ENCODE measurements at places on chromosomes 5 and 9. TPM values are rescaled to one million over a fixed set of nuclear protein-coding genes. Genes with fewer than 3 reads are reported as not detected.

DNA sequence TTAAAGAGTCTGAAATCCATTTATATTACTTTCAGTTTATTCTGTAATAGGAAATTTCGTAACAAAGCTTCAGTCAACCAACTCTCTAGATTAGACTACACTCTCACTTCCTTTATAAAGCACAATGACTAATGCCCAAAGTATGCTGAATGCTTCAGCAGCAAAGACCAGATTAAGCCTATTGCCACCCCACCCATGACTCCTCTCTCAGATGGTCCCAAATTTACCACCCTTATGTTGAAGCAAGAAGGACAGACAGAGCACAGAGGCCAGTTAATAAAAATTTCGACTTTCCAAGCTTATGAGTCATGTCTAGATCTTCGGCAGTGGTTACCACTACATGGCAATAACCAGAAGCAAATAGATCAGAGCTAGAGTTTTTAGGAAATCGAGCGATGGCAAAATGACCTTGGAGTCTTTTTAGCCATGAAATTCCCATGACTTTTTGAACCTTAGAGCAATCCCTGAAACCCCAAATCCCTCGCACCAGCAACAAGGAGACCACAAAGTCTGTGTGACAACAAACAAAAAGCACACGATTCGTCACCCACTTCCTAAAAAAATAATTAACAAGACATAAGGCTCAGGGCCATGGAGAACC lies 287.8 kb upstream of the RASA1 start:
- no peaks in the 10 kb centered on the region for H3K27me3 ChIP-seq
- H3K4me3 ChIP-seq = no peak overlapping the region
- no peaks in the 10 kb centered on the region for H3K4me1 ChIP-seq

DNA sequence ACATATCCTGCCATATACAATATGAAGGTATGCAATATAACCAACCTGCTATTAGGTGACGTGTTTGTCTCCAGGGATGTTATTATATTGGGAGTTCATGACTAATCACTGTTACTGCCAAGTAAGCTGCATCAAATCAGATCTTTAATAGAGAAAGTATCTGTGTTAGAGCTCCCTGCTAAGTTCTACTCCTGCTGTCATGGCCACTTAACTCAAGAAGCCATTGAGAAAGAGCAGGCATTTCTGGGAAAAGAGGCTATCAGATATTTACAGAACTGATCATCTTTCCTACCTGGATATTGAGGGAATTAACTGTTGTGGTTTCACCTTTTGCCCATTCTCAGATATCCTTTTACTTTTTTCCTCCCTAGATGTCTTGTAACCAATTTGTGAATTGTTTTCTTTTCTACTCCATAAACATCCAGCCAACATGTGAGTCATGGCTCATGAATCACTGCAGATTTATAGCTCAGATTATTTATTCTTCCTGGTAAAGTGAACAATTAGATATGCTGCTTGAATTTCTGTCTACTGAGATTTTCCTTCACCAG lies 634.8 kb upstream of the FAM174A start:
- no peaks in the 10 kb centered on the region for H3K27me3 ChIP-seq
- H3K4me3 ChIP-seq = no peak overlapping the region
- H3K4me1 ChIP-seq = no peaks in the 10 kb centered on the region
- no peak overlapping the region for H3K27ac ChIP-seq
- H3K36me3 ChIP-seq = no peaks in the 10 kb centered on the region
- no peak for DNase-seq

DNA sequence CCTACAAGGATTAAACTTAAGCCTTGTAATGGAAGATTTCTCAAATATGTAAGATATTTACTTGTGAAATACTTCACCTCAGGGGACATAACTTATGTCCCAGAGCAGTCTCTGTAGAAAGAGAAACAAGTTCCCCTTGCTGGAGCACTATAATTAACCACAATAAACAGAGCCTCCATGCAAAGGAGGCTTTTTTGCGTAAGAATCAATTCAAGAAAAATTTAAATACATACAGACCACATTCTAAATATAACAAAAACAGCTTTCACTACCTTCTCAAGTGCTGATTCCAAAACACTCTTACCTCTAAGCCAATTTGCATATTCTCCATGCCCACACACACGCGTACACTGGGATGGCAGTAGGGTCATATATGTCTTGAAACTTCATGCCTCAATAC lies 30.7 kb upstream of the CCNB1 start:
- no peaks in the 10 kb centered on the region for H3K4me1 ChIP-seq
- H3K36me3 ChIP-seq = peaks cover 10% of the 10 kb centered on the region
- DNase-seq = no peak
- peak overlapping the region; percentile 8 for H3K27ac ChIP-seq
- H3K27me3 ChIP-seq = no peaks in the 10 kb centered on the region

The PCDHGA10 gene
- total RNA-seq = 9.8 TPM

GRCh38 chr9:83474631-83475030 lies 63.6 kb downstream of the FRMD3 start:
- DNase-seq = no peak
- H3K27me3 ChIP-seq = peaks cover 8% of the 10 kb centered on the region
- no peak overlapping the region for H3K27ac ChIP-seq
- no peaks in the 10 kb centered on the region for H3K4me1 ChIP-seq

DNA sequence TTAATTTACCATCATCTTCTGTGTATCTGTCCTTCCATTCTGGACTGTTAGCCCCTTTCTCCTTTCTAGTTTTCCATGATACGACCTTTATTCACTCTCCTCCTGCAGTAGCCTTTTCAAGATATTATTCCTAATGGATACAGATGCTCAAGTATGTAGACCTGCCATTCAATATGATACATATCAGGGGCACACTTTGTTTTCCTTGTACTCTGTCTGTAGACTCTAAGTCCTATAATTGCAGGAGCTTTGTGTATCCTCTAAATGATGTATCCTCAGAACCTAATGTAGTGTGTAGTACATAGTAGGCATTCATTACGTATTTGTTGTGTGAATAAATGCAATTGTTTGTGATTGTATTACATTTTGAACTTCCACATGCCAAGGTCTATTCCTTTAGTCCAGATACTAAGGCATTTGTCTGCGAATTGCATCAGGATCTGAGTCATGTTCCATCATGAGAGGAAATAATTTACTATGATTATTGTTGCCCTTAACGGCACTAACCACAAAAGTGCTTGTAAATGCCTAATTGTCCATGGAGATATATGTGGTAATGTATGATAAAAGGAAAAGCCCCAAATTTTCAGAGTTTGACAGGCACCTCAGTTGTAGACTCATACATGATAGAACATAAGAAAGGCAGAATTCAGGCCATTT lies 57.1 kb upstream of the IZUMO3 start:
- no peak overlapping the region for H3K27ac ChIP-seq
- H3K4me1 ChIP-seq = no peaks in the 10 kb centered on the region
- H3K4me3 ChIP-seq = no peak overlapping the region
- H3K27me3 ChIP-seq = no peaks in the 10 kb centered on the region
- DNase-seq = no peak

GRCh38 chr5:84783003-84783402 lies 398.3 kb upstream of the EDIL3 start:
- no peak for DNase-seq
- H3K36me3 ChIP-seq = no peaks in the 10 kb centered on the region
- H3K27me3 ChIP-seq = no peaks in the 10 kb centered on the region
- H3K4me3 ChIP-seq = no peak overlapping the region

The TRPM6 gene
- 16.9 TPM for total RNA-seq

DNA sequence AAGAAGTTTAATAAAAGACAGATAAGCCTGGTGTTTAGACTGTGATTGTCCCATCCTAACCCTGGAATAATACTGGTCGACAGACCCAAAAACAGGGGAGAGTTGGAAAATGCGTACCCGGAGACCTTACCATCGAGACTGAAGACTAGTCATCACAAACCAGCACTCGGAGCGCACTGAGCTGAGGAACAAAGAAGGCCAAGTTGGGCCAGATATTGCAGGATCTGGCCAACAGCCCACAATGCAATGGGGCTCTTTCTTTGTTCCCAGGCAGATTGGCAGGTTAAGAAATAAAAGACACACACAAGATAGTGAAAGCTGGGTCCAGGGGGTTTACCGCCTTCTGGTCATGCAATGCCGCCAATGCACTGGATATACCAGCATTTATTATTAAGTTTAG lies 188.7 kb upstream of the RAI14 start:
- H3K27me3 ChIP-seq = no peaks in the 10 kb centered on the region
- H3K27ac ChIP-seq = peak overlapping the region; percentile 81
- H3K4me1 ChIP-seq = peaks cover 9% of the 10 kb centered on the region
- no peak for DNase-seq
- H3K4me3 ChIP-seq = peak overlapping the region; percentile 17

The CARTPT gene
- total RNA-seq = 0.43 TPM

DNA sequence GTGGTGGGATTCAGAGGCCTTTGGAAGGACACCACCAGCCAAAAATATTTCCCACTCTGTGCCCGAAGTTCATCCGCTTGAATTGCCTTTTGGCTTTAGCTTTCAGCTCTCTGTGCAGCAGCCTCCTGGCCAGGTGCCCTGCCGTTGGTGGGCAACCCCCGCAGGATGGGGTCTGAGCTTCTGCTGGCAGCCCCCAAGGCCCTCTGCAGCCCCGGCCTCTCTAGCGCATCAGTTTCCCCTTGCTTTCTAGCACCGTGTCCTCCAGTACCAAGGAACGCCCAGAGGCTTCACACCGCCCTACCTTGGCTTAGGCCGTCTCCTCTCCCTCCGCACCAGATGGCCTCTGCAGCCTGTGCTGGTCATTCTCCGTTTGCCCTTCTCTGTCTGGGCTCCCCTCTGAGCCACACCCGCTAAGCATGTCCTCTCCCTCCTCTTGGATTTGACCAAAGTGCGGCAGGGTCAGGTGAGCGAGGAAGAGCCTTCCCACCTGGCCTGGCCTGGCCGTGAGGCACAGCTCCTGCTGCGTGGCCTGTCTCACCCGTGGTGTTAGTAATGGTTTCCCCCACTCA lies 4.2 kb upstream of the TSC1 start:
- H3K27ac ChIP-seq = no peak overlapping the region
- no peak overlapping the region for H3K4me3 ChIP-seq
- H3K27me3 ChIP-seq = no peaks in the 10 kb centered on the region
- no peak for DNase-seq
- peaks cover 19% of the 10 kb centered on the region for H3K4me1 ChIP-seq

The RNF14 gene
- total RNA-seq = 39.8 TPM

All from type B pancreatic cell (in vitro differentiated cells).